ENCODE measurements at places on chromosomes 2 and 18.

GRCh38 chr18:4847056-4847455, 350.0 kb downstream of the AKAIN1 start:
- DNase-seq, result no peak

GRCh38 chr2:239455436-239456203, 54.8 kb upstream of the HDAC4 start:
- no peak for DNase-seq

GRCh38 chr2:102010902-102011301, 19.1 kb downstream of the IL1R2 start:
- no peak for DNase-seq

DNA sequence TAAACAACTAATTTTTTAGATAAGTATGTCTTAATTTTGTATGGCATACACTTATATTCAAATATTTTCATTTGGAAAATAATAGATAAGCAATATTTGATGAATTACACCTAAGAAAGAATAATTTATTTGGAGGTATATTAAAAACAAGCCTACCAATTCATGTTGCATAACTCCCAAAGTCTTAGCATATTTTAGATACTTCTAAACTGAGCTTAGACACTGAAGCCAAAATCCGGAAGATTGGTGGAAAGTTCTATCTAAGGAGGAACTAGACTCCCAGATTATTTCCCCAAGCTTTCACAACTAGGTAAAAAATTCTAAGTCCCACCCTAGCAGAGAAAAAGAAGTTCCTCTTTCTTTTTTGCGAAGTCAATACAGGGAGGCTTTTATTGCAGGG, 221.0 kb upstream of the MMADHC start:
- no peak for DNase-seq

GRCh38 chr2:64143169-64144056, 807 bp downstream of the PELI1 start:
- DNase-seq, result peak; percentile 45

DNA sequence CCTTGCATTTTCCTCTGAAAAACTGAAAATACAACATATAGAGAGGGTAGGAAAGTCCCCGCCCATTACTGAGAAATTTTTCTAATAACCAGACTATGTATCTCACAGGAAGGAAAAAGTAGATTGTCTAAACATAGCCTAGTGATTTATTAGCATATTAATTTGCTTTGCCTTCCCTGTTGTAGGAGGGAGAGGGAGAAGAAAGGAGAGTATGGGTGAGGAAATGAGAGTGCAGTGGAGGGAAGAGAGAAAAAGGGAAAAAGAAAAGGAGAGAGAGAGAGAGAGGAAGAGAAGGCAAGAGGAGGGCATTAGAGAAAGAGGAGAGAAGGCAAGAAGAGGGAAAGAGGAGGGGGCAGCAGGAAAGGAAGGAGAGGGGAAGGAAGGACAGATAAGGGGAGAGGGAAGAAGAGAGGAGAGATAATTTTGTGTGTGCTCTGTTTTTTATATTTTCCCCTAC, 3.6 kb upstream of the KYNU start:
- DNase-seq, result no peak

GRCh38 chr2:227813562-227814353, at the start of gene CCL20:
CCL20 (plus strand) TSS chr2:227813842; CDS start chr2:227813912, 70 bp downstream.
- no peak for DNase-seq

- no peak for DNase-seq
Observed at GRCh38 chr18:29326214-29326613, 1149.3 kb upstream of the CDH2 start.

GRCh38 chr2:236799391-236800026, 229.9 kb downstream of the ACKR3 start:
- no peak for DNase-seq

GRCh38 chr2:188776634-188777033, 197.5 kb upstream of the COL3A1 start:
- no peak for DNase-seq

GRCh38 chr2:127097841-127098651, 8.9 kb downstream of the BIN1 start:
- no peak for DNase-seq
